Stomach (tissue), 19 donors: ENCODE measurements at places on chromosomes 2 and 18. TPM values are rescaled to one million over a fixed set of nuclear protein-coding genes. Genes with fewer than 3 reads are reported as not detected.
A peak's percentile ranks its signal among the peaks of the same experiment; 100 is the strongest.

GRCh38 chr18:55786651-55787272 is 198.8 kb upstream of the TCF4 start:
- DNase-seq = no peak

DNA sequence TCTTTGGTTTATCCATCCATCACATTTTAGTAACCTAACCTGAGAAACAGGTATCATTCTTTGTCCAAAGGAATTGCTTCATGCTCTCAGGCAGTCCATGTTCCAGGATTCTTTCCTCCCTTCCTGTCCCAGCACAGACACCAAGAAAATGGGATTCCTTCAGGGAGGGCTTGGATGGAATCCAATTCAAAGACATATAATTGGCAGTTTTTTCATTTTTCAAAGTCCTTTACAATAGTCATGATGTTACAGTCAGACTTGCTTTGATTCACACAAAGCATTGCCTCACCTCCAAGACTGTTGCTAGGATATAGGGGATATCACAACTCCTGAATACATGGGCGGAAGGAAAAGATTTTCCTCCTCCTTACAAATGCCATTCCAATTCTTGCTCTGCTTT is 241.4 kb upstream of the ACVR2A start:
- DNase-seq = no peak

DNA sequence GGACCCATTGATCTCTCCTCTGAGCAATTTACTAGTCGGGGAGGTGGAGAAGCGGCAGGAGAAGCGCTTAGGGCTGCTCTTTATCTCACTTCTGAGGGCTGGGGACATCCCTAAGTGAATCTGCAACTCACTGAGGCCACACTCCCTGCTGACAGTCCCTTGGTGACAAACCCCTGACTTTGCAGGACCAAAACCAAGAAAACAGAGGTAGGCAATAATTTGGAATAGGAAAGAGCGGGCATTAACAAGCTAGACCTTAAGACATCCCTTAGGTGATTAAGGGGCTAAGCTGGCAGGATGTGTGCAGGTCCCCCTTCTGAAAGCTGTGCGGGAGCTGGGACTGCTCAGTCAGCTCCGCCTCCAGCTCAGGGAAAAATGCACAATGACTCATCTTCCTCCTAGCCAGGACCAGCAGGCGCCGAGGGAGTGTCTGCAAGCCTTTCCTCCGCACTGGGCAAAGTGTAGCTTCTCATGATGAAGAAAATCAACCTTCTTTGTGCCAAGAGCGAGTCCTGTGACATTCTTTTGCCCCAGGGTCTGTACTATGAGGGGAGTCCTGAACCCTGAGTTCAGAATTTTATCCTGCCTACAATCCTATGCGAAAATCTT is 63.3 kb downstream of the BOD1L2 start:
- DNase-seq = peak; percentile 44

Gene SGO2
- total RNA-seq = 6.7 TPM

Gene CHRNG
- total RNA-seq = not detected
